Activated CD4-positive, alpha-beta T cell treated with anti-CD3 and anti-CD28 coated beads for 36 hours (primary cell): ENCODE measurements at places on chromosomes 7 and 10. TPM values are rescaled to one million over a fixed set of nuclear protein-coding genes. Genes with fewer than 3 reads are reported as not detected.

A1CF gene
- total RNA-seq = not detected

DNA sequence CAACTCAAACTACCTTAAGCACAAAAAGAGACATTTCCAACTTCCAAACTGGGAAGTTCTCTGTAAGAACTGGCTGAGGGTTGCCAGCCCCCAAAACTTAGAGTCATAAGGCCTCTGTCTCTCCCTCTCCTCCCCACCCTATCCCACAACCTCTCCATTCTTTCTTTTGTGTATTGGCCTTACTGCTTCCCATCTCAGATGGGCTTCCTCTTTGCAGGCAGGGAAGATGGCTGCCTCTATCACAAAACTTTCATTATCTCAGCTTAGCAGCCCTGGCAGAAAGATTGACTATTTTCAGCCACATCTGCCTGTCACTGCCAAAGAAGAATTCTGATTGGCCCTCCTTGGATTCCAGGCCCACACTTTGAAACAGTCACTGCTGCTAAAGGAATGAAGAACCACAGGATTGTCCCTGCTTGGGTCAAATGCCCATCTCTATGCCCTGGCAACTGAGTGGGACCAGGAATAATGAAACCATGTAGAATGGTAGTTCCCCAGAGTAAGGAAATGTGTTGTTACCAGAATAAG is 58.0 kb upstream of the PRKAR2B start:
- DNase-seq = no peak

GRCh38 chr10:78550716-78551115 is 517.1 kb downstream of the RPS24 start:
- DNase-seq = no peak

DNA sequence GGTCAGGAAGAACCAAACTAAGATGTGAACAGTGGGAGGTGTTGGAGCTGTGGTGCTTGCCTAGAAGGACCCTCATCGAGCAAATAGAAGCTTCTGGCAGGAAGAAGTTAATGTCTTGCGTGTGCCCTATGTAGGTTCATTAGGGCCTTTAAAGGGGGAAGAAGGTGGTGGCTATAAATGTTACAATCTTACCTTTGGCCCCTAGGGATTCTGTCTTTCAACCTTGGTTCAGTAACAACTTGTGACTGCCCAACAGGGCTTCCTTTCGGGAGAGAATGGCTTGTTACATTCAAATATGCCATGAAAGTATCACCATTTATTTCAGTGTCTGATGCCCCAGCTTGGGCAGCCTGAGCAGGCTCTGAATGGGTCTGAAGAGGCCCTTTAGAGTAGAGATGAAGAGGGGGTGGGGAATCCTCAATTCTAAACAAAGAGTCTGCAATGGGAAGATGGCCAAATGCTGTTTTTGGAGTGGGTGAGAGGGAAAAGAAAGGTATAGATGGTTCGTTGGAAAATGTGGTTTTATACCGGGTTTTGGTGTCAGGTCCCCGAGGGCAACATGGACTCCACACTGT is 108.0 kb downstream of the TCF7L2 start:
- DNase-seq = no peak

DNA sequence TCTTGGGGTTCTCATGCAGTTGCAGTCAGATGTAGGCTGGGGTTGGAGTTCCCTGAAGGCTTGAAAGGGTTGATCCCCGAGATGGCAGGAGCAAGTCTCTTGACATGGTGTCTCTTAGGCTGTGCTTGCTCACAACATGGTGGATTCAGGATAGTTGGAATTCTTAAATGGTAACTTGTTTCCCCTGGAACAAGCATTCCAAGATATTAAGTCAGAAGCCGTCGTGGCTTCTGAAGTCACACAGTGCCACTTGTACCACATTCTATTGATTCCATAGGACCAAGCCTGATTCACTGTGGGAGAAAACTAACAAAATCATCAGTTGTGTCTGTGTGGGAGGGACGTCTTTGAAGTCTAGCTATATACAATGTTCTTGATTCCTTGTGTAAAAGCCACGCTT is 3.5 kb upstream of the SLC35B4 start:
- DNase-seq = no peak

CPN1 gene
- total RNA-seq = not detected
